ENCODE measurements at places on chromosomes 5 and 9.
A peak's percentile ranks its signal among the peaks of the same experiment; 100 is the strongest.

GRCh38 chr5:6926491-6927038 is 213.3 kb downstream of the TENT4A start:
- no peak for DNase-seq

- DNase-seq, result no peak
These were observed 1.4 kb downstream of the FAM53C start for GRCh38 chr5:138339464-138339863.

GRCh38 chr5:5165541-5166002 is 25.4 kb downstream of the ADAMTS16 start:
- DNase-seq, result no peak

GRCh38 chr9:100595391-100596199 is 17.7 kb downstream of the CAVIN4 start:
- peak; percentile 55 for DNase-seq

DNA sequence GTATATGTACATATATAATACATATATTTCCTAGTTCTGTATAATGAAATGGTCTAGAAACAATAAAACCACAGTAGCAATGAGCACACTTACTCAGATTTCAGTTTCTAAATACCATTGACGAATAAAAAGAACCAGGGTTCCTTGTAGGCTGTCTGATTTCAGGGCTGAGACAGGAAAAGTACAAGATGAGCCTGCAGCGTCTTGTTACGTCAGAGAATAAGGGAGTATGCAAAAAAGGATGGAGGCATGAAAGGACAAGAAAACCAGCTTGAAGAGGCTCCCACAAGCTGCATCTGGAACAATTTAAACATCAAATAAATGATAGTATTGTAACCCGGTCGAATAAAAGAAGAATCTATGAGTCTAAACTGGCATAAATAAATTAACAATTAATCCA is 17.8 kb upstream of the TIFAB start:
- DNase-seq, result no peak

- DNase-seq, result peak; percentile 90
These were observed at the start of gene NINJ1 for GRCh38 chr9:93134015-93134739. TSS of gene NINJ1 (minus strand) at chr9:93134251. CDS start at chr9:93134217, 34 bp downstream.

GRCh38 chr5:178367736-178368120 is 135.1 kb upstream of the PHYKPL start:
- DNase-seq, result no peak
